ENCODE measurements at places on chromosomes 16 and 17. TPM values are rescaled to one million over a fixed set of nuclear protein-coding genes. Genes with fewer than 3 reads are reported as not detected.
A peak's percentile ranks its signal among the peaks of the same experiment; 100 is the strongest.

Gene NPB
- 0.24 TPM for total RNA-seq

Gene MYH11
- 0.15 TPM for total RNA-seq

Gene TBX21
- 8.4 TPM for total RNA-seq

Gene KRT9
- not detected for total RNA-seq

Gene NXN
- not detected for total RNA-seq

Gene PRAC2
- not detected for total RNA-seq

Gene TAC4
- not detected for total RNA-seq

Gene PYY
- total RNA-seq: not detected

Gene RDM1
- total RNA-seq: not detected

Gene QRICH2
- 4.2 TPM for total RNA-seq

Gene KCTD13
- 83.9 TPM for total RNA-seq

GRCh38 chr16:15482068-15482747 lies 47.8 kb downstream of the BMERB1 start:
- no peak for DNase-seq

GRCh38 chr17:34841467-34841866 lies 119.8 kb downstream of the CCT6B start:
- no peak for DNase-seq

GRCh38 chr17:79609673-79610645 lies 892 bp downstream of the RBFOX3 start:
- no peak for DNase-seq

DNA sequence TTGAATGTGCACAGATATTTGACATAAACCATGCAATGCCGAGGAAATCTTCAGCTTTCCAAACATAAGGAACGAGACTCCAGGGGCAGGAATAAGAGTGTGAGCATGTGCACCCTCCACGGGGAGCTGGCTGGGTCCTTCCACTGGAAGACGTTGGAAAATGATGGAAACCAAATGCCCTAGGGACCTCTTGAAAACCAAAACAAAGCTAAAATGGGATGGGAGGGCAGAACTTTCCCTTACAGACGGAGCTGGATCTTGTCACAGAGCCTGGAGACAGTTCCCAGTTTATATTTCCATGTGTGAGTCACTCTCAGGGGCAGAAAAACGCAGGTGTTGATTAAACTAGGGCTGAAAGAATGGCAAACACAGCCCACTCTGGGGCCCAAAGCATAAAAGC lies 34.4 kb upstream of the DNAH17 start:
- DNase-seq: no peak

DNA sequence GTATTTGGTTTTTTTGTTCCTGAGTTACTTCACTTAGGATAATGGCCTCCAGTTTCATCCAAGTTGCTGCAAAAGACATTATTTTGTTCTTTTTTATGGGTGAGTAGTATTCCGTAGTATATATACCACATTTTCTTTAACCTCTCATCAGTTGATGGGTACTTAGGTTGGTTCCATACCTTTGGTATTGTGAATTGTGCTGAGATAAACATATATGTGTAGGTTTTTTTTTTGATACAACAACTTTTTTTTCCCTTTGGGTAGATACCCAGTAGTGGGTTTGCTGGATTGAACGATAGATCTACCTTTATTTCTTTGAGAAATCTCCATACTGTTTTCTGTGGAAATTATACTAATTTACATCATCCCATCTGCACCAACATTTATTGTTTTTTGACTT lies 6.8 kb downstream of the EFCAB13 start:
- DNase-seq: no peak

GRCh38 chr16:69133373-69133954 lies 1.0 kb downstream of the UTP4 start:
- DNase-seq: no peak

GRCh38 chr17:71033336-71033735 lies 864.0 kb downstream of the KCNJ2 start:
- no peak for DNase-seq

GRCh38 chr16:58652741-58653140 lies 23.1 kb upstream of the CNOT1 start:
- no peak for DNase-seq

- DNase-seq: no peak
Observed at GRCh38 chr17:44738214-44738906, 20.4 kb upstream of the ADAM11 start.

GRCh38 chr16:4260360-4260759 lies 12.5 kb downstream of the TFAP4 start:
- DNase-seq: no peak

- no peak for DNase-seq
Observed at GRCh38 chr17:73401911-73402310, 90.1 kb upstream of the CDC42EP4 start.

- DNase-seq: peak; percentile 20
Observed at GRCh38 chr16:85002608-85003007, 8.7 kb downstream of the ZDHHC7 start.

GRCh38 chr17:30095507-30096244 lies 20.9 kb upstream of the NSRP1 start:
- peak; percentile 40 for DNase-seq

DNA sequence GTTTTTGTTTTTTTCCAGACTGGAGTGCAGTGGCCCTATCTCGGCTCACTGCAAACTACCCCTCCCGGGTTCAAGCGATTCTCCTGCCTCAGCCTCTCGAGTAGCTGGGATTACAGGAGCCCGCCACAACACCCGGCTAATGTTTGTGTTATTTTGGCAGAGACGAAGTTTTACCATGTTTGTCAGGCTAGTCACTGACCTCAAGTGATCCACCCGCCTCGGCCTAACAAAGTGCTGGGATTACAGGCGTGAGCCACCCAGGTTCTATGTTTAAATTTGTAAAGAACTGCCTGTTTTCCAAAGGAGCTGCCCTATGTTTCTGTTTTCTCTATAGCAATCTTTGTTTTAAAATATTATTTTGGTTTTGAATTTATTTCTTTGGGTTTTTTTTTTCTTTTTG lies 13.8 kb upstream of the C16orf87 start:
- DNase-seq: no peak

DNA sequence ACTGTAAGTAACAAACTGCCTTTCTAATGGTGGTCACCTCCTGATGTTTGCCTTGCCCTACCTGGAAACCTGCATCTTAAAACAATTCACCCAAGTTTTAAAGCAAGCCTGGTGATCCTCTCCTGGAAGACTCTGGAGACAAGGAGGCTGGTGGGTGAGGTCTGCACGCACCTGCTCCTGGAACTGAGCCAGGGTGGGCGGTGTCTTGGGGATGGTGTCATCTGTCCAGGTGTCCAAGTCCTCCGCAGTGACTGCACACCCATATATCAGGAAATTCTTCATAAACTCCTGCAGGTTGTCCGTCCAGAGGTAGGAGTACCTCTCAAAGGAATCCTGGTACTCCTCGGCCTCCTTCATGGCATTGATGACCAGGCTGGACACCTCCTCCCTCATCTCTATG lies 44.9 kb downstream of the DNAH17 start:
- DNase-seq: no peak

DNA sequence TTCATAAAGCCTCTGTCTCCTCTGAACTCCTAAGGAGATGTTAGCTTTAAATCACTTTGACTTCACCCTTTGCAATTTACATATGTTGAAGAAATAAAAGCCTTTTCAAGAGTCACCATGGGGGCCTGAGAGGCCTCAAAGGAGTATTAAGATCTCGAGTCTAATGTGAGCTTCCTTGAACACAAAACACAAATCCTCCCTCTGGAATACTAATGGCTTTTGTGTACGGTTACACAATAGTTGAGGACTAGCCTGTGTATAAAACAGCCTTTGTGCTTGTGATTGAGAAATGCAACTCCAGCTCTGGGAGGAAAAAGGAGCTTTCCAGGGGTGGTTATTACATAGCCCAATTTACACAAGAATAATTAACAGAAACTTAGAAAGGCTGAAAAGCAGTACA lies 1140.2 kb downstream of the CDH11 start:
- DNase-seq: no peak

GRCh38 chr17:55785181-55785580 lies 34.3 kb downstream of the PCTP start:
- DNase-seq: no peak

DNA sequence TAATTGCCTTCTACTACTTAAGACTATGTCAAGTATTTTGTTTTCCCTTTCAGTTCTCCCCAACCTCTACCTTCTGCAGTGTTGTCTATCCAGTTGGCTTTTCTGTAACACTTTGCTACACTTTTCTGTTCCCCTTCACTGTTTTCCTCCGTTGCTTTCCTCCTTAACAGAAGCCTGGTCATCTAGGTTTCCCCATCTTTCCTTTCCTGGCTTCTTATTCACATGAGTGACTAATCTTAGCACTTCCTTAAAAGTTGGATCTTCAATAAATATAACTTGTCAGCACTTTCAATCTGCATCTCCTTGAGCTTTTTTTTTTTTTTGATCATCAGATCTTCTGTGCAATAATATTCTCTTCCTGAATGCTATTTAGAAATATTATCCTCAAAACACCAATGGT lies 2.8 kb upstream of the SLFN11 start:
- DNase-seq: no peak

DNA sequence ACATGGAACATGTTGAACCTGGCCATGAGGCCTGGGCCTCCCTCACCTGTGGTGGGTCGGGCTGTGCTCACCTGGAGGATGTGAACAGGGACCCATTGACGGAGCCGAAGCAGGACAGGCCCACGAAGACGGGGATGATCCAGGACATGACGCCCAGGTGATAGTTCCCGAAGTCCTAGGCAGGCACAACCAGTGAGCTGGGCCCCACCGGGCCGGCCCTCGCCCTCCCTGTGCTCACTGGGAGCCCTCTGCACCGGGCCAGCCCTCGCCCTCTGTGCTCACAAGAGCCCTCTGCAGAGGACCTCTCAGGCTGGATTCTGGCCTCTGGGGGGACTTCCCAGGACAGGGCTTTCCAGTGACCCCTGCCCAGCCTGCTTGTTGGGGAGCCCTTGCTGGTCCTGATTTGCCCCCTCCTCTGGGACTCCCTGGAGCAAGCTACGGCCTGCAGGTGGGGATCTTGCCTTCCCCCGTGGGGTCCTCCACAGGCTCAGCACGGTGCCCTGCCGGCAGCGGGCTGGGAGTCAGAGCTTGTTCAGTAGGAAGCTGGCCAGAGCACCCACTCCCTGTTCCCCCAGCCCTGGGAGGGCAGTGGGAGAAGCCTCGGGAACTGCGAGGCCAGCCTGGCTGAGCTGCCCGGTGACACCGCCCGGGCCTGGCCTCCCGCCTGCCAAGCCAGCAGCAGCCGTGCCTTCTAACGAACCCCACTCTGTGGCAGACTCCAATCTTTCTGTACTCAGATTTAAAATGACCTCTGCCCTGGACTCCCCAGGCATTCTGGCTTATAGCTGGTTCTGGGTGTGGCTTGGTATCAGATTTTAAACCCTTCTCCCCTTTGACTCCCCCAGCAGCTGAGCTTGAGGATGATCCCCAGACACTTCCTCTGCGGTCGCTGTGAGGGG lies 30.4 kb downstream of the SLC7A5 start:
- DNase-seq: no peak

DNA sequence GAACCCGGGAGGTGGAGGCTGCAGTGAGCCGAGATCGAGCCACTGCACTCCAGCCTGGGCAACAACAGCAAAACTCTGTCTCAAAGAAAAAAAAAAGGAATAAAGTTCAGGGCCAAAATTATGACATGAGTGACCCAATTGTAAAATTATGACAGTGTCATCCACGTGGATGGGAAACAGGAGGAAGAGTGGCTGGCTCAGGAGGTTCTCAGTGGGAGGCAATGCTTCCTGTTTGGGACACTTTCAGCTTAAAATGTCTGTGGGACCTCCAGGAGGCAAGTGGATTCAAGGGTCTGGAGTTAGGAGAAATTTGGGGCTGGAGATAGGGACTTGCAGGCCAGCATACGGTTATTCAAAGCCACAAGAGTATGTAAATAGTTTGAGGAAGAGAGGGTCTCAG lies 8.0 kb upstream of the STX4 start:
- no peak for DNase-seq

GRCh38 chr17:1915889-1916288 lies 86.1 kb downstream of the RPA1 start:
- DNase-seq: no peak

GRCh38 chr17:46972346-46972745 lies 6.7 kb downstream of the RPRML start:
- no peak for DNase-seq

- DNase-seq: no peak
Observed at GRCh38 chr17:40064971-40065768, 2.4 kb downstream of the THRA start.
